ENCODE measurements at places on chromosomes 12 and 14.

DNA sequence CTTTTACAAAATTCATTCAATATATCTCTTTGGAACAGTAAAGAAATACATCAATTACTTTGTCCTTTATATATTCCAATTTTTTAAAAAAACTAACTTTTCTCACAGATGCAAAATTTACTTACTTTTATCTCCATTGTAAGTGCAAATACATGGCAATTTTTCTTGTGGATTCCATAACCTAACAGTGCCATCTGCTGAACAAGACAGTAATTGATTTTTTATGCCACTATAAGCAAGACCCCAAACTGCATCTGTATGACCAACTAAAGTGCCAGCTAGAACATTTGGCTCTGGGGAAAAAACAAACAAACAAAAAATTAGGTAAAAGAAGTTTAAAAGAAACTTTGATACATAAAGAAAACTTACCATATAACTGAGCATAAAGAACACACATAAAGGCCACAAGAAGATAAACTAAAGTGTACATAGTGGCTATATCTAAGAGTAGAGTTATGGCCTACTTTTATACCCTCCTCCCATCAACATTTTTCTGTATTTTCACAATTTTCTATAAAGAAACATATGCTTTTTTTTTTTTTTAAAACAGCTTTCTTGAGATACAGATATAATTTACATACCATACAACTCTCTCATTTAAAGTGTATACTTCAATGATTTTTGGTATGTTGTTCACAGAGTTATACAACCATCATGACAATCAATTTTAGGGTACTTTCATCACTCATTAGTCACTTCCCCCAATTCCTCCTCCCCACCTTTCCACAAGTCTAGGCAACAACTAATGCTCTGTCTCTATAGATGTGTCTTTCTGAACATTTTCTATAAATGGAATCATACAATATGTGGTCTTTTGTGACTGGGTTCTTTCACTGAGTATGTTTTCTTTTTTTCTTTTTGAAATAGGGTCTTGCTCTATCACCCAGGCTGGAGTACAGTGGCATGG lies 32.6 kb downstream of the COCH start:
- peak; percentile 51 for DNase-seq

- DNase-seq: no peak
Observed at GRCh38 chr12:94026596-94026995, 121.8 kb upstream of the PLXNC1 start.

GRCh38 chr14:83733670-83734069 lies 1796.3 kb upstream of the FLRT2 start:
- no peak for DNase-seq

DNA sequence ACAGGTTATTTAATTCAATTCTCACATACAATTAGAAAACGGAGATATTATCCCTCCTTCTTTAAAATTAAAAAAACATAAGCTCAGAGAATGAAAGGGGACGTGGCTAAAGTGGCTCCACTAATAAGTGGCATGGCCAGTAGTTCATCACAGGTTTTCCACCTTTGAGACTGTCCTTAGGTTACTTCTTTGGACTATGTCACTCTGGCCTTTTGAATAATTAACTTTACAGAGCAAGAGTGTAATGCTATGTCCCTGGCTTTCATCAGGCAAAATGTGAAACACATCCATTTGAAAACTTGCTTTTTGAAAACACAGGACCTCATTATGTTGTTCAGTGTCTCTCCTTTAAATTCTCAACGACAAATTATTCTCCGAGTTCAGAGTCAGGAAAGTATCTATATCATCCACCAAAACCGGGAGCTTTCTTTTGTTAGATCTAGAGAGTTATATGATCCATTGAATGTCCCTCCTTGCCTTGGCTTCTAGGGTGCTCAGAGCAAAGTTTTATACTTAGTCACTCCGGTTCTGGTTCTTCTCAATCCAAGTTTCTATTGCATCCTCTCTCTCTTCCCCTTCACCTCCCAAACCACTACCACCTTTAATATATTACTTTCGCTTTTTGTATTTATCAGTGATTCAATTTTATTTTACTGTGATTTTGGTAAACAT lies 43.0 kb upstream of the BTG1 start:
- no peak for DNase-seq

- no peak for DNase-seq
Observed at GRCh38 chr12:34406996-34407300, 384.7 kb downstream of the ALG10 start.

GRCh38 chr12:110689281-110690126 lies 589 bp upstream of the HVCN1 start:
- DNase-seq: peak; percentile 97

- DNase-seq: peak; percentile 78
Observed at GRCh38 chr12:64450711-64451486, 1.0 kb upstream of the TBK1 start.

DNA sequence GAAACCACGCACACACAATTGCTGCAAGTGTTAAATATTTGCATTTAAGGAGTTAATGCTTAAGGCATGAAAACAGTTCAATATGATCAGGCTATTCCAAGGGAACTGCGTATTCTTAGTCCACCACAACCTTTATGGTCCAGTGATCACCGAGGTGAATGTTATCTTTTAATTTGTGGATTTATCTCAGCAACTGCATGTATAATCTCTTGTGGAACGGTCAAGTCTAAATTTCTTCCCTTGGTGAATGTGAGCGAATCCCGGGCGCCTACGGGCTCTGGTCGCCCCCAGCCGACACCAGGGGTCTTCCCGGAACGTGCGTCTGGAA lies 999 bp upstream of the AK7 start:
- DNase-seq: peak; percentile 4

GRCh38 chr12:49797449-49797776 lies 30.8 kb downstream of the NCKAP5L start:
- no peak for DNase-seq

DNA sequence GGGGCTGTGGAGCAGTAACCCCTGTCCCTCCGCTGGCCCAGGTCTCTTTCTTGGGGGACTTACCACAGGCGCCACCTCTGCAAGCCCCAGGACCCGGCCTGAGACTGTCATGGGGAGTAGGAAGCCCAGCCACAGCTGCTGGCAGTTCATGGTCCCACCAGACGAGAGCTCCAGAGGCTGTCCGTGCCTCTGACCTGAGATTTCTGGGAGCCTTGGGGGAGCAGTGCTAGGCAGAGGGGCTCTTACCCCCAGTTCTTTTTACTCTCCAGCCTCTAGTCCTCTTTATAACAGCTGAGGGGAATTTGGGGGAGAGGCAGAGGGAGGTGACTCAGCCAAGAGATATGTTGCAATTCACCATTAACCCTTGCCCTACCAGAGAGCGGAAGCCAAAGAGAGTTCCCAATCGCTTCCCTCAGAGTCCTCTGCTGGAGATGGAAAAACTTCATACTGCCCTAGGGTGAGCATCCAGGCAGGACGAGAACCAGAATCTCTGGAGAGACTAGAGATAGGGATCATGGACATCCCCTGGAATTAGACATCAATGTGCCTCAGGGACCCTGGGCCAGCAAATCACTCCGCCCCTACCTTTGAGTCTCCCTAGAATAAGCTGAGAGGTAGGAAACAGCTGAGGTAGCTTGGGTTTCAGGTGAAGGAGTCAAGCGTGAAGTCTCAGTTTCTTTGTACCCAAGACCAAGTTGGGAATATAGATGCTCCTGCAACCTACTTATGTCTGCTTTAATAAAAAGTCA lies at the start of gene MMP19:
TSS of gene MMP19 (minus strand) at position 256 of the 749 bp plus-strand sequence. CDS start at position 150, 106 bp downstream.
- DNase-seq: peak; percentile 85

GRCh38 chr14:51124029-51124428 lies 29.1 kb upstream of the TRIM9 start:
- no peak for DNase-seq

DNA sequence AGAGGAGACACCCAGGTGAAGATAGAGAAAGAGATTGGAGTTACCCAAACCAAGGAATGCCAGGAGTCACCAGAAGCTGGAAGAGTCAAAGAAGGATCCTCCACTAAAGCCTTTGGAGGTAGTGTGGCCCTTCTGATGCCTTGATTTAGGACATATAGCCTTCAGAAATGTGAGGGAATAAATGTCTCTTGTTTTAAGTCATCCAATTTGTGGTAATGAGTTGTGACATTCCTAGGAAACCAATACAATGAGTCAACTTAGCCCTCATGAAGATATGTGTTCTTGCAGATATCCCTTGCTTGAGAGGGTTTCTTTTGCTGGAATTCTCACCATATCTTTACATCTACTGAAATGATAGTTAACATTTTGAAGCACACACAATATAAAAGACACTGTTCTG lies 58.8 kb downstream of the CCER1 start:
- DNase-seq: no peak

DNA sequence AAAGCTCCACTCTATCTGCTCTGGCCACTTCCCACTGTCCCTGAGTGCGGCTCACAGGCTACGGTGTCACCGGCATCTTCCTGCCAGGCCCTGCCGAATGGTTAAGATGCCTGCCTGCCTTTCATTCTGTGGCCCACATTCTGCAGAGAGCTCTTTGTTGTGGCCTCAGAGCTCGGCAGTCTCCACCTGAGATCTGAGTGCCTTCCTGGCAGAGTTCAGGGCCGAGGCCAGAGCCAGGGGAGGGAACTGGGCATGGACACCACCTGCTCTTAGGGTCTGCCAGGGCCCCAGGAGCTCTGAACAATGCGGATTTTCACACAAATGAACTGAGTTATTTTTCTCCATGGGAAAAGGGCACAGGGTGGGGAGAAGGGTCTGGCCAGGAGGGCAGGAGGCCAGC lies 127.2 kb downstream of the RBM19 start:
- DNase-seq: no peak

- DNase-seq: peak; percentile 52
Observed at GRCh38 chr12:122067966-122068365, 10.6 kb upstream of the MLXIP start.

GRCh38 chr12:56634242-56634836 lies 4.2 kb upstream of the BAZ2A start:
- DNase-seq: peak; percentile 45

- no peak for DNase-seq
Observed at GRCh38 chr12:66775871-66776270, 97.0 kb upstream of the GRIP1 start.

DNA sequence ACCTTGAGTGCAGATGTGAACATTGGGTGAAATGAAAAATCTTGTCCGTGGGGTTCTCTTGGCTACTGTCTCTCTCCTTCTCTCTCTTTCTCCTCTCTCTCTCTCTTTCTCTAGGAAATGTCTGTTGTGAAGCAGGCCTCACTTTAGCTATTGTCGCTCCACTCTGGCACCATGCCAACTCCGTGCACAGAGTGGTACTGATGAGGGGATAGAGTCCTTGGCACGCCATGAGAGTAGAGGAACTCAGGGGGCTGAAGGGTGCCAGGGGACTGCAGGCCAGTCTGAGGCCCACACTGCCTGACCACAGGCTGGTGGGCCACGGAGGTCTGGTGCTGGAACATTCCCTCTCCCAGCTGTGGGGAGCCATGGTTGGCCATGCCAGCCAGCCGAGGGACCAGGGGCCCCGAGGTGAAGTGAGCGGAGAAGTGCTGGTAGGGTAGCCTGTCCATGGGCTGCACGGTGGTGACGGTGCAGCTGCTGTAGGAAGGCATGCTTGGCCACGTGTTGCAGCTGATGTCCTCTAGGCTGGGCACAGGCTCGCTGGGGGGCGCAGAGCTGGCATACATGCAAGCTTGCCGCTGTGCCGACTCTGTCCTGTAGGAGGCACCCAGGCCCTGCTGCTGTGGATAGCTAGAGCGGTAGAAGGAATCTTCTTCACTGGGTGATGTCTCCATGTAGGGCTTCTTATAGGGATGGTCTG lies 50.4 kb downstream of the TBX5 start:
- peak; percentile 39 for DNase-seq

GRCh38 chr12:30980955-30981662 lies 54.6 kb downstream of the TSPAN11 start:
- no peak for DNase-seq

- no peak for DNase-seq
Observed at GRCh38 chr14:36717363-36717762, 55.7 kb downstream of the PAX9 start.

DNA sequence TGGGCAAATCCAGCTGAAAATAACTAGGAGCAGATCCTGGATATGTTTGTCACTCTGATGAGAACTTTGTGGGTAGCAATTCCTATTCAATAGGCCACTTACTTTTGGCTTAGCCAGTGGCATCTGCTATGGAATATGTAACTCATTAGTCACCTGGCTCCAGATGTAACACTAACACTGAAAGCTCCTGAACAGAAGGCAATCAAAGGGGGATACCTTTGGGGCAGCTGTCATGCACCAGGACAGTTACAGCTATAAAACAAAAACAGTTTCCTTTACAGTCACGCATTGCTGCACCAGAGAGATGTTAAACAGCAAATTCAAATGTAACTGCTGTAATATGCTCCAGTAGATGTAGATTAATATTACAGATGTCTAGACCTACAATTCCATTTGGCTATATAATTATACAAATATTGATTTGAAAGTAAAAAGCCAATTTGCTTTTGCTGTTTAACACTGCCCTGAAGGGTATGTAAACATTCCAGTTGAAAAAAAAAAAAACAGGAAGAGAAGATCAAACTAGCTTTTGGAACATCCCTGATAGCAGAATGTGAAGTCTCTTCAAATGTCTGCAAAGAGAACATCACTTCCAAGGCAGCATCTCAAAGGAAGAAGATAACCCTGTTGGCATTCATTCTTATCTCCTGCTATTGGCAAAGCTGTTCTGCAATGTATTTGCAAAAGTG lies 18.4 kb downstream of the RACGAP1 start:
- DNase-seq: no peak

- DNase-seq: no peak
Observed at GRCh38 chr14:63474111-63474510, 69.1 kb downstream of the PPP2R5E start.

- DNase-seq: no peak
Observed at GRCh38 chr12:17084831-17085230, 478.9 kb upstream of the LMO3 start.

DNA sequence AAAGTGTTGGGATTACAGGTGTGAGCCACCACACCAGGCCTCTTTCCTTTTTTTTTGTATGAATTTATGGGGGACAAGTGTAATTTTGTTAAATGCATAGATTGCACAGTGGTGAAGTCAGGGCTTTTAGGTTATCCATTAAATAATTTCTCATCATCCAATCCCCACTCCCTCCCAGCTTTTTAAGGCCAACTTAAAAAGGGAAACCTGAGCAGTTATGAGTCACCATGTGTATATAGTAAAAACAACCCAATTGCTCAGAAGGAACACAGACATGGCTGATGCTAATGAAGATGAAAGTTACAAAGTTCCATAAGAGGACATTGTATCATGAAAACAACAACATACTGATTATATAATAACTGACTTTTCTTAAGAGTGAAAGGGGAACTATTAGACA lies 25.6 kb upstream of the ARID2 start:
- DNase-seq: no peak
